ENCODE measurements at places on chromosomes 13 and 19.

DNA sequence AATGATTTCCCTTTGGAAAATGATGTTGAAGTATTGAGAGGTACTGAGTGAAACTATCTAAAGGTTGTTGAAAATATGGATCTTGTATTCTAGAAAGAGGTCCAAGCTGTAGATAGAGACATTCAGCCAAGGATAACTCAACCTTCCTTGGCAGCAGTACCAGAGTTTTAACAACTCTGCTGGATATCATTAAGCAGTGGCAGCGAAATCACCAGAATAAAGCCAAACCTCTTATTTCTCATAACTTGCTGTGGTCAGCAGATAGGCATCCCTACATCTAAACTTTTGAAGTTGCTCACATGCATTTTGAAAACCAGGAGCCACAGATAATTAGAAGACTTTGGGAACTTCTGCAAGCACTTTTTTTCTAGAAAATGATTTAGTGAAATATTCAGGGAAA is 559.8 kb downstream of the IRS2 start:
- no peak for DNase-seq

- DNase-seq = no peak
Measured at GRCh38 chr13:82976499-82976898, 905.8 kb downstream of the SLITRK1 start.

GRCh38 chr19:14536926-14537692 is 7.7 kb downstream of the TECR start:
- DNase-seq = peak; percentile 62

DNA sequence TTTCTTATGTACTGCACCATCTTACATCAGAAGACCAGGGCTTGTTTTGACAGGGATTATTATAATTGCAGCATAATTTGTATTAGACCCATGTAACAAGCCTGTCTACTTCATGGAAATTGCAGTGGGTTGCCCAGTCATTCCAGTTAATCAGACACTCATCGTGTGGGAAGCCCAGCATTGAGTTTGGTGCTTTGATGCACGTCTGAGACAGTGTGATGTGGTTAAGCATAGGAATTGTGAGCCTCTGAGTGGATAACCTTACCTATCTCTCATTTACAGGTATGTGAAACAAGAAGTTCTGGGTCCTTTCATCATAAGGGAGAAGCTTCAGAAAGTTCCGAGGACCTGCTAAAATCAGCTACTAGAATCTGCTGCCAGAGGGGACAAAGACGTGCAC is 12.8 kb downstream of the RGCC start:
- no peak for DNase-seq

GRCh38 chr13:71858647-71859046 is 8.4 kb downstream of the DACH1 start:
- DNase-seq = no peak
